Endodermal cell (in vitro differentiated cells): ENCODE measurements at places on chromosomes 12 and 14. TPM values are rescaled to one million over a fixed set of nuclear protein-coding genes. Genes with fewer than 3 reads are reported as not detected.

GRCh38 chr14:58200480-58200841 lies 512 bp downstream of the ACTR10 start:
- no peak for DNase-seq

The PRH2 gene
- total RNA-seq: 1.2 TPM in 1 of 2 replicates, not detected in the other

- DNase-seq: no peak
Observed at GRCh38 chr14:73173092-73173735, 36.9 kb downstream of the PSEN1 start.

The CLEC4D gene
- total RNA-seq: 0.72 TPM in 1 of 3 replicates, not detected in the others

The PDZRN4 gene
- total RNA-seq: 1.6 and 2.0 TPM in 2 replicates

DNA sequence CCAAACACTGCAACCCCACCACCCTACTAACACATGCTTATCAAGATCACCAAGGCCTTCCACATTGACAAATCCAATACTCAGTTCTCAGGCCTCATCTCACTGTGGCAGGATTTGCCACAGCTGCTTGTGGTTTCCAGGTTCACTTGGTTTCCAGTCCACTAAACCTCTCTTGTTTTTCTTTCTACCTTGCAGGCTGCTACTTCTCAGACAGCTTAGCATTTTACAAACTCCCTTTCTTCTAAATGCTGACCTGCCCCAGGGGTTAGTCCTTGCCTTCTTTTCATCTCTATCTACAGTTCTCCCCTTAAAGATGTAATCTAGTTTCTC lies 84.1 kb downstream of the BCAT1 start:
- no peak for DNase-seq

GRCh38 chr12:19150273-19150900 lies 20.9 kb downstream of the PLEKHA5 start:
- no peak for DNase-seq

- no peak for DNase-seq
Observed at GRCh38 chr14:22551605-22551997, 37.4 kb downstream of the DAD1 start.

DNA sequence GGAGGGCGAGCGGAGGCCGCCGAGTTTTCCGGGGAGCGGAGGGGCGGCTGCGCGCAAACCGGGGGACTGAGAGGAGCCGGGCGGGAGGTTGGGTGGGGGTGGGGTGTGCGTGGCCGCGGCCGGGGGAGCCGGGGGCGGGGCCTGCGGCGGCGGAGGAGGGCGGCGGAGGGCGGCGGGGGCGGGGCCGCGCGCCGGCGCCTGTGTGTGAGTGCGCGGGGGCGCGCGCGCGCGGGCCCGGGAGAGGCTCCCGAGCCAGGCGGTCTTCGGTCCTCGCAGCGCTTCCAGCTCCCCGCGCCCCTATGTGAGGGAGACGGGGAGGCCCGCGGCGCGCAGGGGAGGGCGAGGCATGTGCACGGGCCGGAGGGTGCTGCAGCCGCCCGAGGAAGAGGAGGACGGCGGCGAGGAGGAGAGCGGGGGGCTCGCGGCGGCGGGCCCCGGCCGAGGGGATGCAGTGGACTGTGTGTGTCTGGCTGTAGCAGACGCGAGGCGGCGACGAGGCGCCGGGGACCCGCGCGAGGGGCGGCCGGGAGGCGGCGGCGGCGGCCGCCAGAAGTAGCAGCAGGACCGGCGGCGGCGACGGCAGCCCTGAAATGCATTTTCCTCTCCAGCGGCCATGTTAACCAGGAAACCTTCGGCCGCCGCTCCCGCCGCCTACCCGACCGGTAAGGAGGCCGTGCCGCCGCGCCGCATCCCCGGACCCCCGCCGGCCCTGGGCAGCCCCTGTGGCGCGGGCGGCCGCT lies at the start of gene DYRK2:
DYRK2 (plus strand) TSS at position 225 of the 740 bp plus-strand sequence; CDS start at position 614, 389 bp downstream.
- DNase-seq: peak; percentile 92

The GIT2 gene
- 22.4 to 30.0 TPM (median 27.0 TPM) in 3 replicates for total RNA-seq

The NGDN gene
- 36.7 to 45.3 TPM (median 42.8 TPM) in 3 replicates for total RNA-seq

DNA sequence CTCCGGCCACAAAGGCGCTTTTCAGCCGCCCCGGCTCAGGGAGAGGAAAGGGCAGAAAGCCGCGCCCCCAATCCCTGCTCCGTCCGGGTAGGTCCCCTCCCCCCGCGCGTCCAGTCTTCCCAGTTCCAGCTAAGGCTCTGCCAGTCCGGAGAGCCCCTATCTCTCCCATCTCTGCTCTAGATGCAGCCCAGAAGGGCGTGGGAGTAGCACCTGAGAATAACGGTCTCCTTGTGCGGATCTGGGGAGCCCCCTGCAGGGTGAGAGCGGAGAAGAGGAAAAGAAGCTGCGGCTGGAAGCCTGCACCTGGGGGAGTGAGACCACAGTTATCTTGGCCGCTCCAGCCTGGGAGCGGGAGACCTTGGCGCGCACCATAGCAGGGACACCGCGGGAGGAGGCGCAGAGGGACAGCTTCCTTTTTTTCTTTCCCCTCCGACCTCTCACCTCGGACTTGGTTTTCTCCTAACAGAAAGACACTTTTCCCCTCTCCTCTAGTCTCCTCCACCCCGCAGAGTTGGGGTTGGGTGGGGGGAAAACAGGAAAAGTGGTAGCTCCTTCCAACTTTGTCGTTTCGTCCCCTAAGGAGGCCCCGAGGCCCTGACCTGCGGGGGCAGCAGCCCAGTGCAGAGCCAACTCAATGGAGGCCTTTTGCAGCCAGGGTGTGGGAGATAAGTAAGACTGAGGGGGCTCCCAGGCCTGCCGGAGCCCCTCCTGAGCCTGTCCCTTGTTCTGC lies 2.4 kb downstream of the DHH start:
- peak; percentile 92 for DNase-seq

The TAS2R50 gene
- 0.73 to 2.0 TPM (median 1.1 TPM) in 3 replicates for total RNA-seq

- no peak for DNase-seq
Observed at GRCh38 chr12:110647631-110648040, 33.7 kb downstream of the TCTN1 start.

DNA sequence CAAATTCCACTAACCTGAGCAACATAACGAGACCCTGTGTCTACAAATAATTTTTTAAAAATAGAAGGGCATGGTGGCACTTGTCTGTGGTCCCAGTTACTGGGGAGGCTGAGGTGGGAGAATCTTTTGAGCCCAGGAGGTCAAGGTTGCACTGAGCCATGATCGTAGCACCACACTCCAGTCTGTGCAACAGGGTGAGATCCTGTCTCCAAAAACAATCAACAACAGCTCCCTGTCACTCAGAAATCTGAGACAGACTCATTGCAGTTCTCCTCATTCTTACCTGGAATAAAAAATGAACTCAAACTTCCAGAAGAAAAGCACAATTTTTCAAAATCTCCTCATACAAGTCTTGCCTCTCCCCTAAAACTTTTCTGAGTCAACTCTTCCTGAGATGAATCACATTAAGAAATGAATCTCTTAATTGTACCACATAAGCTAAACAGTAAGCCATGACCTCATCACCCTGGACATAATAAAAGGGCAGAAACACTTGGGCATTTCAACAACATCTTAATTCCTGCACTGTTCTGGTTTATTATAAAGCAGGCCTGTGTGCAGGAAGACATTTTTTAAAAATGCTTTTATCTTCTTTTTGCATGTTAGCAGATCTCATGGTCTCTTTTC lies 214.3 kb upstream of the CDKN3 start:
- DNase-seq: no peak

The FGD4 gene
- total RNA-seq: 54.2 and 57.7 TPM in 2 replicates

DNA sequence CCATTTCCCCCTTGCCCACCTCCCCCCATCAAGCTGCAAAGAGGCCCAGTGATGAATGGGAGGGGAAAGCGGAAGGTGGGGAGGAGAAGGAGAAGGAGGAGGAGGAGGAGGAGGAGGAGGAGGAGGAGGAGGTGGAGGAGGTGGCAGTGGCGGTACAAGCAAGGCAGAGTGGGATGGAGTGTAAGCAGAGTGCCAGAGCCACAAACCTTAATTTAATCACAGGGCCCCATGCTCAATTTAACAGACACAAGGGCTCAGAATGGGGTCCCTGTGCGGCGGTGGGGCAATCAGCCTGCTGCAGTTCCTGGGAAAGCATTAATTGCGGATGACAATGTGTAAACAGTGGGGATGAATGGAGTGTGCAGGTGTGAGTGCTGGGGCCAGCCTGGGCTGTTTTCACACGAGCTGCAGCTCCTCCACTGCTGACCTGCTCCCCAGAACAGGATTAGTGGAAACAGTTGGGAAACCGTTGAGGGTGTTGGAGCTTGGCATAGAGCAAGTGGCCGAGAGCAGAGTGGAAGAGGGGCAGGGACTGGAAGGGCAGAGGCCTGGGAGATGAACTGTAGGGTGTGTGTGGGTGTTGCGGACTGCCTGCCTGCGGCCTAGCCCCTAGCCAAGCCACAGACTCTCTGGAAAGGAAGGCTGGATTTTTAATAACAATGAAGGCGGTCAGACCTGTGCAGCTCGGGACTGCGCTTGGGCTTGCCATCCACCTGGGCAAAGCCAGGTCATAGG lies 36.4 kb upstream of the SMOC1 start:
- DNase-seq: no peak

- DNase-seq: no peak
Observed at GRCh38 chr12:12229556-12230092, 37.2 kb downstream of the LRP6 start.

DNA sequence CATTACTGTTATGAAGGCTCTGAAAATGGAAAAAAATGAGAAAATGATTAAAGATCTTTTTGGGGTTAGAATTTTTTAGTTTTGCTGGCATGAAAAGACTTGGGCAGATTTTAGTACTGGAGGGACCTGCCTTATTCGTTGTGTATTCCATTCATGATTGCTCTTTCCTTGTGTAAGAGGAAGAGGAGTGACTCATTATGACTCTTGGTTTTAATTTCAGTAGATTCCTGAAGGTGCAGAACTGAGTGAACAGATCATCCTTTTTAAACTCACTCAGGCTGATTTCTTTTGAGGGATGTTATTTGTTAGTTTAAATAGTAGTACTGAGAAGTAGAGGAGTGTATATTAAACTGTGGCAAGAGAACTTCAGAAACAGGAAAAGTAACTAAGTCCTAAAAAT lies 41.6 kb downstream of the AKAP6 start:
- DNase-seq: no peak

- DNase-seq: peak; percentile 54
Observed at GRCh38 chr12:6965714-6966113, 4.8 kb downstream of the PHB2 start.

GRCh38 chr12:79183003-79183402 lies 318.4 kb downstream of the SYT1 start:
- no peak for DNase-seq

GRCh38 chr12:66661357-66661756 lies 17.5 kb downstream of the GRIP1 start:
- no peak for DNase-seq

DNA sequence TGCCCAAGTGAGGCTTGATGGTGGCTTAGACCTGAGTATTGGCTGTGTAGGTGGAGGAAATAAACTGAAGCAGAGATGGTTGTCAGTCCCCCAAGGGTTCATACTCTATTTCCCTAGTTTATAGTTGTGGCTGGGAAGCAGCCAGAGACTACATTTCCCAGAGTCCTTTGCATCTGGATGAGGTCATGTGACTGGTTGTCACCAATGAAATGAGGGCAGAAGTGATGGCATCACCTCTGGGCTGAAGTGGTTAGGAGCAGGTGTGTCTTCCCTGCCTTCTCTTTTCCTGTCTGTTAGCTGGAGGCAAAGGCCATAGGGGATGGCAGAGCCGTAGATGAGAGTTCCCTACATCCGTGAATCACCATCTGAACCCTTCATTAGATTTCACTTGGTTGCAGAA lies 16.3 kb upstream of the NOS1 start:
- peak; percentile 80 for DNase-seq

DNA sequence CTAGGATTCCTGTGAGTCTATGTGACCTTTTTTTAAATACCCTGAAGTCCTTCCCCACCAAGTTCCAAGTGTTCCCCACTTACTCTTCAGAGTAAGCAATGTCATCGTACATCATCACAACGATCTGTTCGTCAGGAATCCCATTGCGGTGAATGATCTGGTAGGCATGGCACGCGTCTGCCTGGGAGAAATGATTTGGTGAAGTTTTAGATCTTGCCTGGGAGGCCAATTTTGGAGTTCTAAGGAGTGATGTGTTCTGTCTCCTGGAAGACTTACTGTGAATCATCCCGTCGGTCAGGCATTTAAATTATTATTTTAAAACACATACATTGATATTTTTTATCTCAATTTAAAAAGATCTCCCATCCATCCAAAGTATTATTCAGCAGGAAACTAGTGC lies 29.8 kb downstream of the LGMN start:
- DNase-seq: no peak

The TMEM132C gene
- total RNA-seq: 0.23 to 0.53 TPM (median 0.33 TPM) in 3 replicates

The VRTN gene
- 43.8 to 65.7 TPM (median 61.8 TPM) in 3 replicates for total RNA-seq

DNA sequence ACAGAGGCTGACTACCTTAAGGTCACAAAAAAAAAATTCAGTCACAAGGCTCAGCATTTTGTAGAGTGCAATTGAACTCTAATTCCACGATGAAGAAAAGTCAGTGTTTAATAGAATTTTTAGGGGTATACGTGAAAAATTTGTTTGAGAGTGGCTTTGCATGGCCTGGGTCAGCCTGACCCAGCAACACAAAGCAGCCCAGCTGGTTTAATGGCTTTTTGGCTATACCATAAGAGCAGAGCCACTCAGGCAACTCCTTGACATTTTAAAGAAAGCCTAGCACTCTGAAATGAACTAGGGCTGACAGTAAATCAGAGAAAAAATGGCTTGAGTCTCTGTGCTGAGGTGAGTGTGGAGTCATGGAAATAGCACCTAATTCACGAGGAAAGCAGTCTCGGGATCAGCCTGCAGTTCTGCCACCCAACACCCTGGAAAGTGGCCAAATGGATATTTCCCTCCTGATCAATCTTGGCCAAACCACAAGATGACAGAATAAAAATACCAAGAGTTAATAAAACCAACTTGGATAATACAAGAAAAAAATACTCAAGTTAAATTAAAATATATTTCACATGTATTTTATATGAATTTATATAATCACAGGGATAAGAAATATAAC lies 59.5 kb downstream of the GALNT4 start:
- no peak for DNase-seq

GRCh38 chr14:105475269-105476096 lies 862 bp downstream of the CRIP2 start:
- DNase-seq: peak; percentile 79

DNA sequence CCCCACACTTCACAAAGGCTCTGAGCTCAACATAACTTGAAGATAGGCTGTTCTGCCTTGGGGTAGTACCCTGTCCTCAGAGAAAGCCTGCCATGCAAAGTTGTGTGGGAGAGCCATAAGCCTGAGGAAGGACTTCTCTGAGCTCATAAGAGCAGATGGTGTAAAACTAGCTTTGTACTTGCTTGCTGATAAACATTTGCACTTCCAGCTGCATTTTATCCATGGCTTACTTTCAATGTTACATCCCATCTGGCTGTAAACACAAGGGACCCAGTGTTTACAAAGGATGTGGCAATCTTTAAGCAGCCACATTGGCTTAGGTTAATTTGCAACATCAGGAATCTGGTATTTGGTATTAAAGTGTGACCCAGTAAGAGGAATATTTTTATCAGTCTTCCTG lies 258.1 kb downstream of the IPO8 start:
- no peak for DNase-seq
